Aorta (tissue), 5 donors: ENCODE measurements at places on chromosomes 11 and 22.

DNA sequence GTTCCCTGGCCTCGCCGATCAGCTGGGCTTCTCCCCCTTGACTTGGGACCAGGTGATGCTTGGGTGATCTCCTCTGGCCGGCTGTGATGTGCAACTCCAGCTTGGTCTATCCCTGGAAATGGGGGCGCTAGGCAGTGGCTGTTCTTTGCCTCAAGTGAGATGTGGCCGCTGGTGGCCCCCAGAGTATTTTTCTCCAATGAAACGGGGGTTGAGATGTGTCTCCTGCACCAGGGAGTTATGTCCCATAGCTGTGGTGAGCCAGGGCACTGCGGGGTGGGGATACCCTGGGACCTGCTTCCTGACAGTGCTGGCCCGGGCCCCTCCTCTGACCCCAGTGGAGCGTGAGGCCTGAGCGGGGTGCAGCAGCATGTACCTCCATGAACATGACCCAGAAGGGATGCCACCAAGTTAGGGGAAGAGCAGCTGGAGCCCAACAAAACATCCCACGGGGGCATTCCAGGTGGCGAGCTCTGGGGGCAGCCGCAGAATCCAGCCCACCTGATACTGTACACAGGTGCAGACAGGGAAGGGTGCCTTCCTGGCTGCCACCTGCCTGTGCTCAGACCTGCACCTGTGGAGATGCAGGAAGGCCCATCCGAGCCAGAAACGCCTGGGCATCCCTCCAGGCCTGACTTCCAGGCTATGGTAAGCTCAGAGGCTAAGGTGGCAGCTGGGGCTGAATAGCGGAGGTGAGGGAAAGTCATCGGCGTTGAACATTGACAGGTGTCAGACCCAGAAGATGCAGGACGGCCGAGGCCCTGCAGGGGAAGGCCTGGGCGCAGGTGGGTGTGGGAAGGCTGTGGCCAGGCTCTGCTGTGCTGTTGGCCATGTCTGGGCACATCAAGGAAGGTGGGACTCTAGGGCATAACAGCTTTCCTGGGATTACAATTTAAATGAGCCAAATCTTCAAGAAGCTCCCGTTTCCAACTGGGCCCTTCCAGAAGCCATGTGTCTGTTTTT, 97.3 kb downstream of the CTTN start:
- no peaks in the 10 kb centered on the region for H3K36me3 ChIP-seq
- H3K27me3 ChIP-seq: no peaks in the 10 kb centered on the region
- no peak overlapping the region for H3K4me3 ChIP-seq
- H3K27ac ChIP-seq: no peak overlapping the region
- DNase-seq: peak; percentile 61
- no peaks in the 10 kb centered on the region for H3K4me1 ChIP-seq

DNA sequence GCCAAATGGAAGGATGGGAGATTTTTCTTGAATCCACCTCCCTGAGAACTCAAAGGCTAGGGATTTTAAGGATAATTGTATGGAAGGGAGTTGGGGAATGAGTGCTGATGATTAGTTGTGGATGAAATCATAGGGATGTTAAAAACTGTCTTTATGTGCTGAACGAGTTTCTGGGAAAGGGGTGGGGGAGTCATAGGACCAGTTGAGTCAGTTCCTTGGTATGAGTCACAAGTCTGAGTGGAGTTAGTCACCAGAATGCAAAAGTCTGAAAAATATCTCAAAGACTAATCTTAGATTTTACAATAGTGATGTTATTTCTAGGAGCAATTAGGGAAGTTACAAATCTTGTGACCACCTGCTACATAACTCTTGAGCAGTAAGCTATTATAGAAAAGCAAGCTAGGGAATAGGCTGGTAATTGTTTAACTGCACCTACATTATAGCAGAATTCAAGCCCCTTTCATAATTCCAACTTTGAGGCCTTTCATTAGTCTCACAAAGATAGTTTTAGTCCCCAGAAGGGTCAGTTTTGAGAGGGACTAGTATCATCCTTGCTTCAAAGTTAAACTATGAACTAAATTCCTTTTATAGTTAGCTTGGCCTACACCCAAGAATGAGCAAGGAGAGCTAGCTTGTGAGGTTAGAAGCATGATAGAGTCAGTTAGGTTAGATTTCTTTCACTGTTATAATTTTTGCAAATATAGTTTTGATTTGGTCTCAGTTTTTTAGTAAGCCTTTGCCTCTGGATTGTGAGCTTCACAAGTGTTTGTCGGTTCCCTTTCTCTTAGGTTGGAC, 668.0 kb downstream of the ETS1 start:
- H3K4me3 ChIP-seq: no peak overlapping the region
- no peak for DNase-seq

GRCh38 chr11:83656796-83657330, 370.7 kb upstream of the CCDC90B start:
- no peak overlapping the region for H3K4me3 ChIP-seq
- no peak for DNase-seq
- H3K36me3 ChIP-seq: no peaks in the 10 kb centered on the region

DNA sequence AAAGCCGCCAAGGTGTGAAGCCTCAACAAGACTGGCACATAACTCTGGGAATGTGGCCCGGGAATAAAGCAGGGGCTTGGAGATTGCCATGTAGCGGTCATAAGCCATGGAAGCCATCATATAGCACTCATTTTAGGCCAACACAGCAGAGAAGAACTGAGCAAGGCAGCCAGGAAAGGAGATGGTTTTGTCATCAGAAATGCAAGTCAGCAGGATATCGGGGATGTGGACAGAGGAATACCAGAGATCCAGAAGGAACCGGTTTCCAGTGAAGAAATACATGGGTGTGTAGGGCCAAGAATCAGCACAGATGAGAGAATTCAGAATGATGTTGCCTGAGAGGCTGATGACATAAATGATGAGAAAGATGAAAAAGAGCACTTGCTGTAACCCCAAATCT, 3.0 kb upstream of the OR9G4 start:
- H3K4me1 ChIP-seq: no peaks in the 10 kb centered on the region
- no peaks in the 10 kb centered on the region for H3K36me3 ChIP-seq
- no peak overlapping the region for H3K4me3 ChIP-seq

DNA sequence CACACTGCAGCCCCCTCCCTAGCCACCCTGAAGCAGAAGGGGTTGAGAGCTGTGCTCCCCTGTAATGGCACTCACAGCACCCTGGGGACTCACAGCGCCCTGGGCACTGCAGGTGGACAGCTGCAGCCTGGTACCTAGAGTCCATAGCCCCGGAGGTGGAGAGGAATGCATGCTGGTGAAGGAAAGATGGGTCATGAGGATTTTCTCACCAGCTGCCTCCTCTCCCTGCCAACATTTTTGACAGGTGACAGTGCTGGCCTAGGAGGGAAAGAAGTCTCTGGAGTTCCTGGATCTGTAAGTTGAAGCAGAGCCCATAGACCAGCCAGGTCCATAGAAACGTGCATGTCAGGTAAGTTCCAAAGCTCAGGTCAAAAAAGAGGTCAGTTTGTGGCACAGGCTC, 330.5 kb downstream of the TENM4 start:
- H3K36me3 ChIP-seq: no peaks in the 10 kb centered on the region
- no peak overlapping the region for H3K4me3 ChIP-seq
- H3K4me1 ChIP-seq: no peaks in the 10 kb centered on the region
- no peaks in the 10 kb centered on the region for H3K27me3 ChIP-seq
- no peak overlapping the region for H3K27ac ChIP-seq

DNA sequence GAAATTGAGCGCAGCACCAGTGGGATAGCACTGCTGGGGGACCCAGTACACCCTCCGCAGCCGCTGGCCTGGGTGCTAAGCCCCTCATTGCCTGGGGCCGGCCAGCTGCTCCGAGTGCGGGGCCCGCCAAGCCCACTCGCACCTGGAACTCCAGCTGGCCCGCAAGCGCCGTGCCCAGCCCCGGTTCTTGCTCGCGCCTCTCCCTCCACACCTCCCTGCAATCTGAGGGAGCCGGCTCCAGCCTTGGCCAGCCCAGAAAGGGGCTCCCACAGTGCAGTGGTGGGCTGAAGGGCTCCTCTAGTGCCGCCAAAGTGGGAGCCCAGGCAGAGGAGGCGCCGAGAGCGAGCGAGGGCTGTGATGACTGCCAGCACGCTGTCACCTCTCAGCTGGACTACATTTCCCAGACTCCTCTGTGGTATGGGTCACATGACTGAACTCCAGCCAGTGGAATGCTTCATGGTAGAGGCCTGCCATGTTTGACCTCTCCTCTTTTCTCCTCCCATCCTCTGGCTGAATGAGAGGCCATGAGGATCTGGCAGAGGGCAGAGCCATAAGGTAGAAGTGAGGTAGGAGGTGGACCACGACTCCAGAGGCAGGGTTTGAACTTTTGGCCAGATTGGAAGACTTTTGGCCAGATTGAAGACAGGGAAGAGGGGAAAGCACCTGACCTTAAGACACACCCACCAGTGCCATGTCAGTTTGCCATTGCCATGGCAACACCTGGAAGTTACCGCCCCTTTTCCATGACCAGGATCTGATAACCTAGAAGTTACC, 6.2 kb downstream of the MRGPRD start:
- DNase-seq: no peak
- H3K27me3 ChIP-seq: no peaks in the 10 kb centered on the region
- H3K4me1 ChIP-seq: no peaks in the 10 kb centered on the region
- H3K4me3 ChIP-seq: no peak overlapping the region
- no peak overlapping the region for H3K27ac ChIP-seq

DNA sequence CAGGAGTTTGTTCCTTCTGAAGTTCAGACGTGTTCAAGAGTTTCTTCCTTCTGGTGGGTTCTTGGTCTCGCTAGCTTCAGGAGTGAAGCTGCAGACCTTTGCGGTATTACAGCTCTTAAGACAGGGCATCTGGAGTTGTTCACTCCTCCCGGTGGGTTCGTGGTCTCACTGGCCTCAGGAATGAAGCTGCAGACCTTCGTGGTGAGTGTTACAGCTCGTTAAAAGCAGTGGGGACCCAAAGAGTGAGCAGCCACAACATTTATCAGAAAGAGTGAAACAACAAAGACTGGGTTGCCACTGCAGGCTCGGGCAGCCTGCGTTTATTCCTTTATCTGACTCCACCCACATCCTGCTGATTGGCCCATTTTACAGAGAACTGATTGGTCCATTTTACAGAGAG, 373.1 kb downstream of the ETS1 start:
- H3K27me3 ChIP-seq: no peaks in the 10 kb centered on the region
- no peak for DNase-seq
- H3K4me1 ChIP-seq: no peaks in the 10 kb centered on the region

- H3K4me1 ChIP-seq: no peaks in the 10 kb centered on the region
- DNase-seq: no peak
- H3K4me3 ChIP-seq: no peak overlapping the region
- no peak overlapping the region for H3K27ac ChIP-seq
- no peaks in the 10 kb centered on the region for H3K27me3 ChIP-seq
These were observed 139.3 kb downstream of the MYO18B start for GRCh38 chr22:25881210-25881755.

GRCh38 chr11:437228-437870, 4.5 kb downstream of the ANO9 start:
- DNase-seq: no peak
- H3K27me3 ChIP-seq: no peaks in the 10 kb centered on the region
- H3K4me1 ChIP-seq: no peaks in the 10 kb centered on the region
- no peak overlapping the region for H3K27ac ChIP-seq
- no peak overlapping the region for H3K4me3 ChIP-seq

DNA sequence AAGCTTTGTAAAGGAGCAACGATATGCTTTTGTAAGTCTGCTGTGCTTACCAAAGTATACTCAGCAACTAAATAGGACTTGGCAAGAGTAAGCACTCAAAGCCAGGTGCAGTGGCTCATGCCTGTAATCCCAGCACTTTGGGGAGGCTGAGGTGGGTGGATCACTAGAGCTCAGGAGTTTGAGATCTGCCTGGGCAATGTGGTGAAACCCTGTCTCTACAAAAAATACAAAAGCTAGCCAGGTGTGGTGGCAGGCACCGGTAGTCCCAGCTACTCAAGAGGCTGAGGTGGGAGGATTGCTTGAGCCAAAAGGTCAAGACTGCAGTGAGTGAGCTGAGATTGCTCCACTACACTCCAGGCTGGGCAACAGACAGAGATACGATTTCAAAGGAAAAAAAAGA, 67.5 kb downstream of the PAK1 start:
- H3K4me3 ChIP-seq: no peak overlapping the region
- no peaks in the 10 kb centered on the region for H3K27me3 ChIP-seq

GRCh38 chr11:115610908-115611307, 106.7 kb upstream of the CADM1 start:
- no peak overlapping the region for H3K4me3 ChIP-seq
- H3K27me3 ChIP-seq: no peaks in the 10 kb centered on the region
- H3K27ac ChIP-seq: no peak overlapping the region
- no peaks in the 10 kb centered on the region for H3K36me3 ChIP-seq
- no peak for DNase-seq

DNA sequence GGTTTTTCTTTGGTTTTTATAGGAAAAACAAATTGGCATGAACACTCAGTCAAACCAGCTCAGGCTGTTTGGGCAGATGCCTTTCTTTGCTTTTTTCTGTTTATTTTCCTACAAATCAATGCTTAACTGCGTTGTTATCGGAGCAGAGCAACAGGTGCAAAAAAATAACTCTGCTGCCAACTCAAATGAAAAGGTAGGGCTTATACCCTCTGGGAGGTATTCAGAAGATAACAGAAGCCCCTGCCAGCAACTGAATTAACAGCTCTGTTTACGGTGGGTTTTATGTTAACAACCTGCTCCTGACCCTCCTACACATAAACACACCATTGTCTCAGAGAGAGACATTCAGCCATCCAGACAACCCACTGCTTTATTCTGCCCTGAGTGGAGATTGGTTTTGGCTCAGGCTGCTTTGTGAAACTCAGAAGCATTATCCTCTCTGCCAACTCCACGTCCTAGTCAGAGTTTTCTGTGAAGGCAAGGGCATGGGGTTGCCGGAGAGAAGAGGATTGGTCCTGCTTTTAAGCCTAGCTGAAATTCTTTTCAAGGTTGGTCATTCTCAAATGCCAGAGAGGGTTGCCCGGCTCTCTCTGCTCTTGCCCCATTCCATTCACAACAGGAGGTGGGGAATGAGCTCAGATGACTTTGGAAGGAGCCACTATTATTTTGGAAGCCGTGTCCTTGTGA, 11.4 kb downstream of the EHF start:
- H3K36me3 ChIP-seq: no peaks in the 10 kb centered on the region
- no peak overlapping the region for H3K27ac ChIP-seq
- no peaks in the 10 kb centered on the region for H3K4me1 ChIP-seq
- H3K27me3 ChIP-seq: no peaks in the 10 kb centered on the region
- no peak overlapping the region for H3K4me3 ChIP-seq

DNA sequence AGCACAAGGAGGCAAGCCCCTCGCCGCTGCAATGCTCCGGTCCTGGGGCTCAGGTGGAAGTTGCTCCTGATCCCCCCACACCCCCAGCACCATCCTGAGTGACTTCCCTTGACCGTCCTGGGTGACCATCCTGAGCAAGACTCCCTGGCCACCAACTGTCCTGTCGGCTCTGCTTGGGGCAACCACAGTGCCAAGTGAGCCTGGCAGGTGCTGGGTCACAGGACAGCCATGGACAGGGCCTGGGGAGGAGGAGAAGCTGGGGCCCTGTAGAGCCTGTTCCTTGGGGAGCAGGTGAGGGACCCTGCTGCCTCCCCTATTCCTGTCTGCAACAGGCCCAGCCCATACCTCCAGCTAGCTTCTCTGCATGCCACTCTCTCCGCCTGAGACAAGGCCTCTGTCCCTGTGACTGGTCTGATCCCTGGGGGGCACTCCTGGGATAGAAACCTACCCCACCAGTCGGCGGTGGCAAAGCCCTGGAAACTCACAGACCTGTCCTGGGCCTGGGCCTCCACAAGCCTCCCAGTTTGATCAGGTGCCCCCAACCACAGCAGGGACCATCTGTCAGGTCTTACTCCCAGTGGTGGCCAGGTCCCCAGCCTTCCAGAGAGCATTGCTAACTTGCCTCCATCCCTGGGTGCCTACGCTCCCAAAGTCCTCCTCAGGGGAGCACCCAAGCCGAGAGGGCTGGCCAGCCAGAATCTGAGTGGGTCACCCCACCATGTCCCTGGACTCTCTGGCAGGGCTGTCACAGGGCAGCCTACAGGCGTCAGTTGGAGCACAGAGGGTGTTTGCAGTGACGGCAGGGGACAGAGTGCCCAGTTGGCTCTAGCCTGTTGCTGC, 68.7 kb upstream of the WNT7B start:
- DNase-seq: peak; percentile 57
- peak overlapping the region; percentile 77 for H3K27ac ChIP-seq
- peak overlapping the region; percentile 73 for H3K4me3 ChIP-seq
- H3K27me3 ChIP-seq: no peaks in the 10 kb centered on the region
- H3K4me1 ChIP-seq: no peaks in the 10 kb centered on the region
